ENCODE measurements at places on chromosomes 3 and 15. TPM values are rescaled to one million over a fixed set of nuclear protein-coding genes. Genes with fewer than 3 reads are reported as not detected.

The SPCS1 gene
- total RNA-seq: 87.9 TPM

The GPR87 gene
- total RNA-seq: 4.1 TPM

The PP2D1 gene
- total RNA-seq: 2.9 TPM

The AADACL2 gene
- total RNA-seq: 8.7 TPM

The COL7A1 gene
- total RNA-seq: 65.0 TPM

The TMEM43 gene
- 74.6 TPM for total RNA-seq

The PRC1 gene
- total RNA-seq: 30.1 TPM

The FBXW12 gene
- total RNA-seq: 6.0 TPM

The CASR gene
- 1.4 TPM for total RNA-seq

The ARNT2 gene
- 5.3 TPM for total RNA-seq

The ATOSA gene
- total RNA-seq: 21.7 TPM

The TMEM158 gene
- 72.2 TPM for total RNA-seq

The CCDC54 gene
- total RNA-seq: 1.4 TPM

The NDN gene
- 147 TPM for total RNA-seq

The FBXO40 gene
- 2.2 TPM for total RNA-seq

The FBXL2 gene
- 13.5 TPM for total RNA-seq

The MAPKBP1 gene
- 22.4 TPM for total RNA-seq

The ALDH1L1 gene
- 3.6 TPM for total RNA-seq

The C3orf49 gene
- not detected for total RNA-seq

The TF gene
- total RNA-seq: 7.9 TPM

The RTP4 gene
- total RNA-seq: 0.72 TPM

The CPNE9 gene
- not detected for total RNA-seq

The ATP10A gene
- 18.3 TPM for total RNA-seq

The SAMMSON gene
- total RNA-seq: 26.2 TPM

The ABTB1 gene
- 13.0 TPM for total RNA-seq

The ZBED2 gene
- 8.7 TPM for total RNA-seq

The CHRFAM7A gene
- 0.48 TPM for total RNA-seq

The SH2D7 gene
- 0.24 TPM for total RNA-seq

The SCAPER gene
- 22.4 TPM for total RNA-seq

The SLC22A14 gene
- 0.96 TPM for total RNA-seq

The GOLGA8J gene
- 2.6 TPM for total RNA-seq

The SLC38A3 gene
- total RNA-seq: not detected

The CAV3 gene
- total RNA-seq: not detected

The GUCA1C gene
- not detected for total RNA-seq

The ACKR2 gene
- total RNA-seq: 10.4 TPM

The ATP13A3 gene
- 110 TPM for total RNA-seq

The GPX1 gene
- total RNA-seq: 94.6 TPM

The CNTN3 gene
- total RNA-seq: 0.96 TPM

The GOLGA8T gene
- total RNA-seq: not detected

The CXCR6 gene
- 2.2 TPM for total RNA-seq

The RYR3 gene
- 11.6 TPM for total RNA-seq

The NR2E3 gene
- total RNA-seq: not detected

The AMOTL2 gene
- total RNA-seq: 174 TPM

The MYRIP gene
- 1.2 TPM for total RNA-seq

The SLC24A5 gene
- 12.3 TPM for total RNA-seq

The C3orf20 gene
- not detected for total RNA-seq

The GPR160 gene
- 12.5 TPM for total RNA-seq

The C3orf22 gene
- total RNA-seq: 1.7 TPM

The GP5 gene
- 0.72 TPM for total RNA-seq

The SRGAP3 gene
- total RNA-seq: 10.4 TPM

The AGTR1 gene
- 22.1 TPM for total RNA-seq

The GPR15 gene
- total RNA-seq: not detected

Measured in umbilical cord (tissue), 2 donors.